ENCODE measurements at places on chromosomes 3 and 15.

DNA sequence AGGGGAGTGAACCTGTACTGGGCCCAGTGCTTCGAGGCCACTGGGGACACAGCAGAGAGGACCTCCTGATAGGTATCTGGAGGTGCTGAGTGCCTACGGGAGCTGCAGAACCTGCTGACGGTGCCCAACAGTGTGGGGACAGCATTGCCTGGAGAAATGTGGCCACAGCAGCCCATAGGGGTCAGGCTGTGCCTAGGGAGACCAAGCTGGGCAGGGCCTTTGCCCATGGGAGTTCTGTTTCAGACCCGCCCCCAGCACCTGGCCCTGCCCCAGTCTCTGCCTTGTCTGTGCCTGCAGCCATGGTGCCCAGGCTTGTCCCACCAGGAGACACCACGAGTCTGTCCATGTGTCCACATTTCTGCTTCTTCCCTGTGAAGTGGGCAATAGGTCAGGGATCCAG is 15.3 kb upstream of the RPL32 start:
- H3K27ac ChIP-seq: no peak overlapping the region
- H3K27me3 ChIP-seq: no peaks in the 10 kb centered on the region
- no peak for DNase-seq
- H3K4me3 ChIP-seq: no peak overlapping the region
- no peaks in the 10 kb centered on the region for H3K36me3 ChIP-seq
- H3K4me1 ChIP-seq: no peaks in the 10 kb centered on the region

DNA sequence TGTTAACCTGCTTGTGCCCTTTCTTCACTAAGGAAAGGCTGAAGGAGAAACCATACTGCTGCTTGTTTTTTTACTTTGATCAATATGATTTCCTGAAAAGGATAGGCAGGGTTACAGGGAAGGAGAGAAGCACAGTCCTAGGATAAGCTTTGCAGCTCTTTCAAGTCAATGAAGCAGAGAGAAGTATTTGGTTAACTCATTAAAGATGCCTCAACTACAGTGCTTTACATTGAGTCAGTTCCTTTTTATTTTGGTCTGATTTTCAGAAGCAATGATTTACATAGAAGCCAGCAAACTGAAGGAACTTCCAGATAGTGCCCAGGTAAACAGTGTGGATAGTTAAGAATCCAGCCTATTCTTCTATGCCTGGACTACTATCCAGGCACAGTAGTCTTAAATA is 64.8 kb downstream of the ARIH1 start:
- peaks cover 10% of the 10 kb centered on the region for H3K4me1 ChIP-seq
- H3K27ac ChIP-seq: no peak overlapping the region
- H3K36me3 ChIP-seq: no peaks in the 10 kb centered on the region
- no peak overlapping the region for H3K4me3 ChIP-seq
- no peaks in the 10 kb centered on the region for H3K27me3 ChIP-seq

- no peak overlapping the region for H3K27ac ChIP-seq
- H3K27me3 ChIP-seq: no peaks in the 10 kb centered on the region
- DNase-seq: peak; percentile 6
Observed at GRCh38 chr15:90945091-90945490, 9.6 kb upstream of the RCCD1 start.

DNA sequence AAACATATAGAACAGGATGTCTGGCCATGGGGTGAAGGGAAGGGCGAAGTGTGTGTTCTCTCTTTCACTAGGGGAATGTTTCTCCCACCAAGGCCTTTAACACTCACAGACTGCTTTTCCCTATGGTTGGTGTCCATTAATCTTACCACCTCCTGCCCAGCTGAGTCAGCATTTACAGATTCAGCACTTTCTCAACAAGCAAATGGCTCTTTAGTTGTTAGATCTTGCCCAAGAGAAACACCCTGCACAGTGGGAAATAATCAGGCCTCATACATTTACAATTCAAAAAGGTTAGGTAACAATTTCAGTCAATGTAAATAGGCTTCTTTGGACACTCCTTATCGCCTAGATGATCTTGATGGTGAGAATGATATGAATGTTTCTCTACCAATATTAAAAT is 418.2 kb downstream of the EPHA3 start:
- H3K4me3 ChIP-seq: no peak overlapping the region
- H3K4me1 ChIP-seq: no peaks in the 10 kb centered on the region
- H3K27me3 ChIP-seq: no peaks in the 10 kb centered on the region
- no peak for DNase-seq
- no peak overlapping the region for H3K27ac ChIP-seq
